Thoracic aorta (tissue), 2 donors: ENCODE measurements at places on chromosomes 5 and 9.

DNA sequence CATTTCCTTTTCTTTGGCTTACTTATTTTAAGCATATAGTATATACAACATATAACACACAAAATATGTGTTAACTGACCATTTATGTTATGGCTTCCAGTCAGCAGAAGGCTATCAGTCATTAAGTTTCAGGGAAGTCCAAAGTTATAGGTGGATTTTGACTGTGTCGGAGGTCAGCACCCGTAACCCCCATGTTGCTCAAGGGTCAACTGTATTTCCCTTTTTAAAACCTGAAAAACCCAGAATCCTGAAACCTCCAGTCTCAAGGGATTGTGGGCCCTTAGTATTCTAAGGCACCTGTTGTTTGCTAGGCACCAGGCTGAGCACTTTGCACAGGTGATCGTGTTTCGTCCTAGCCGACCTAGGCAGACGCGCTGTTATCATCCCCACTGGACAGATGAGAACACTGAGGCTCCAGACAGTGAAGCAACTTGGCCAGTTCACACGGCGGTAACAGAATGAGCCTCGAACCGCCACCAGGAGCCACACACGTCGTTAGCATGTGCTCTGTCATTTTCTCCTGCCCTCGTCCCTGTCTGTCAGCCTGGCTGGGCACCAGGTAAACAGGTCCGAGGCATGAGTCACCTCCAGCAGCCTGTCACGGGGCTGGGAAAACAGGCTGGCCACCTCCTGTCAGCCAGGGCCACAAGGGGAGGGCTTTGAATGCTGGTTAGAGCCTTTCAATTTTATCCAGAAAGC, 39.9 kb downstream of the DUSP1 start:
- no peak for DNase-seq

- DNase-seq = no peak
Observed at GRCh38 chr5:96329289-96329688, 103.8 kb downstream of the PCSK1 start.

GRCh38 chr5:30752015-30752414, 441.5 kb upstream of the CDH6 start:
- DNase-seq = no peak

- DNase-seq = no peak
Observed at GRCh38 chr5:113115061-113115460, 138.5 kb downstream of the DCP2 start.

DNA sequence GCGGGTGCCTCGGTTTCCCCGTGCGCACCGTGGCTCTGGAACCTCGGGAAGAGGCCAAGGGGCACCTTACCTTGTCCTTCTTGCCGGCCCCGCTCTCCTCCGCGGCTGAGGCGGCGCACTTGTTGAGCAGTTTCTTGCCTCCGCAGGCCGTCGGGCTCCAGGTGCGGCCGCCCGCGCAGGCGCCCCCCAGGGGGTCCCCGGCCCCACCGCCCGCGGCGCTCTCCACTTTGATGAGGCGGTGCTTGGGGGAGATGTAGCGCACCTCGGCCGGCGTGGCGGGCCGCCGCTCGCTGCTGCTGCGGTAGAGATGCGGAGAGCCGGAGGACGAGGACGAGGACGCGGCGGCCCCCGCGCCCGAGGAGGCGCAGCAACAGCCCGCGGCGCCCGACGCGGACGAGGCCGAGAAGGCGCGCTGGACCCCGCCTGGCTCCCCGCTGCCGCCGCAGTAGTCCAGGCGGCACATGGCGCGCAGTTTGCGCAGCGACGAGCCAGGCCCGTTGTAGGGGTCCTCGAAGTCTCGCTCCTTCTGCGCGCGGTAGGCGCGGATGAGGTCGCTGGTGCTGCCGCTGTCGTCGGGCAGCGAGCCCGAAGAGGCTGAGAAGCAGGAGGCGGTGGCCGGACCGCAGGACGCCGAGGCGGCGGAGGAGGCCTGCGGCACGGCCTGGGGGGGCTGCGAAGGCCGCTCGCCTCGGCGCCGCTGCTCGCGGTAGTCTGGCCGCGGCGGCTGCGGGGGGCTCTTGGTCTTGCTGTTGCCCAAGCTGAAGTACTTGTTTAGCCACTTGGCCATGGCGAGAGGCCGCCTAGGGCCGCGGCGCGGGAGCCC, 957 bp downstream of the SHB start:
- DNase-seq = no peak

DNA sequence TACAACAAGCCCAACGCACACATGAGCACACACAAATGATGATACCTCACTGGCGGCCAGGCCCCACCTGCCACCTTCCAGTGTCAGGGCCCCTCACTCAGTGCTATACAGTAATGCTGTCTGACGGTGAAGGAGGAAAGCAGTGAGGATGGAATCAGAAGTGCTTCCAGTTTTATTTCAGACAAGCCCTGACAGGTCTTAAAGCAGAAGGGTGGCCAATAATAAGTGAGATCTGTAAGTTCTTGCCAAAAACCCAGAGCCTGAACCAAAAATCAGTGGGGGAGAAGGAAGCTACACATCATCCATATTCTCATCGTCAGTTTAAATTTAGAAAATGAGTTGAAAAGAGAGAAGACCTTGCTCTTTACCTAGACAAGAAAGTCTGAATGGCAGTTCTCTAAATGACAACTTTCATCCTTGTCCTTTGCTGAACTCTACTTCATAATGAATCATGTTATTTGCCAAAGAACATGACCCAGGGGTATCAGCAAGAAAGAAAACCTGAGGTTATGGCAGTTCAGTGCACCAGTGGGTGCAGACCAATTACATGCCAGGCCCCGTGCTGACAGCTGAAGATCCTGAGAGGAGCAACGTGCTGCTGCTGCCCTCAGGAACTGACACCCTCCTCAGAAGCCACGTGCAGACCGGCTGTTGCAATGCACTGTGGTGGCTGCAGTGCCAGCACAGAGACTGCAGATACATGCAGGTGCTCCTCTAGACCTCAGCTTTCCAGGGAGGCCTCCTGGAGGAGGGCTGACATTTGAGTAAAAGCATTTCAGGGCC, 118.7 kb downstream of the DROSHA start:
- no peak for DNase-seq

DNA sequence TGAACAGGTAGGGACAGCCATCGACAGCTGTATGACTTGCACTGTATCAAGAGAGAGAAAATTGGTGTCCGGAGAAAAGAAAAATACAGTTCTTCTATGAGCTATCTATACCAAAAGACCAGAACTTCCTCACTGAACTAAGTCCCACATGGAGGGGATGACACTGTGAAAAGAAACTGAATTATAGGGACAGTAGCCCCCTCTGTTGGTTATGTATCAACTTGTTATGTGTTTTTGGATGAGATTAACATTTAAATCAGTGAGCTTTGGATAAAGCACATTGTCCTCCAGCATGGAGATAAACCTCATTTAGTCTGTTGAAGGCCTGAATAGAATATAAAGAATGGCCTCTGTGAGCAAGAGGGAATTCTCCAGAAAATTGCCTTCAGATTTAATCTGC, 176.6 kb upstream of the SH3GL2 start:
- DNase-seq = no peak

GRCh38 chr5:142281966-142282365, 42.9 kb downstream of the SPRY4 start:
- no peak for DNase-seq

GRCh38 chr9:89675058-89675742, 70.4 kb downstream of the GADD45G start:
- DNase-seq = no peak

DNA sequence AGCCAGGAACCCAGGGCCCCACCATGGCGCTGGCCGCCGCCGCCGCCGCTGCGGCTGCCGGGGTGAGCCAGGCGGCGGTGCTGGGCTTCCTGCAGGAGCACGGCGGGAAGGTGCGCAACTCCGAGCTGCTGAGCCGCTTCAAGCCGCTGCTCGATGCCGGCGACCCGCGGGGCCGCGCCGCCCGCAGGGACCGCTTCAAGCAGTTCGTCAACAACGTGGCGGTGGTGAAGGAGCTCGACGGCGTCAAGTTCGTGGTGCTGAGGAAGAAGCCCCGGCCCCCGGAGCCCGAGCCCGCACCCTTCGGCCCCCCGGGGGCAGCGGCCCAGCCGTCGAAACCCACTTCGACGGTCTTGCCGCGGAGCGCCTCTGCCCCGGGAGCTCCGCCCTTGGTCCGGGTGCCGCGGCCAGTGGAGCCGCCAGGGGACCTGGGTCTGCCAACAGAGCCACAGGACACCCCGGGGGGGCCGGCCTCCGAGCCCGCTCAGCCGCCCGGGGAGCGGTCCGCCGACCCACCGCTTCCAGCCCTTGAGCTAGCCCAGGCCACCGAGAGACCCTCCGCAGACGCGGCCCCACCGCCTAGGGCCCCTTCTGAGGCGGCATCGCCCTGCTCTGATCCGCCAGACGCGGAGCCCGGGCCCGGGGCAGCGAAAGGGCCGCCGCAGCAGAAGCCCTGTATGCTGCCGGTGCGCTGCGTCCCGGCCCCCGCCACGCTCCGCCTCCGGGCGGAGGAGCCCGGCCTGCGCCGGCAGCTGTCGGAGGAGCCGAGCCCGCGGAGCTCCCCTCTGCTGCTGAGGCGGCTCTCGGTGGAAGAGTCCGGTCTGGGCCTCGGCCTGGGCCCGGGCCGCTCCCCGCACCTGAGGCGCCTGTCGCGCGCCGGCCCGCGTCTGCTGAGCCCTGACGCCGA, 749 bp downstream of the SOWAHA start:
- DNase-seq = no peak

DNA sequence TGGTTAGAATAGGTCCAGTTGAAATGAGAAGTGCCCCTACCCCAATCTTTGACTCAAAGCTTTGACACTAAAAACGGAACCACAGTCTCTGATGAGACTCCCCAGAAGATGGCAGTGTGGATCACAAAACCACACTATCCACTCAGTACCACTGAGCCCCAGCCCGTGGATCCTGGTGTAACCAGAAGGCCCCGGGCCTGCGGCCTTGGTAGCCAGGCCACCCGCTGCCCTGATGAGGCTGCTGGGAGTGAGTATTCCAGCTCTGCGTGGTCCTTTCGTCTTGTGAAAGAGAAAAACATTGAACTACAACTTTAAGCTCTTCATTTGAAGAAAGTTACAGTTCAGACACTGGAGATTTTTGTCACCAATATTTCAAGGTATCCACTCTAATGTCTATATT, 42.2 kb upstream of the FBP1 start:
- DNase-seq = peak; percentile 46

GRCh38 chr9:68883224-68883623, 130.7 kb downstream of the PRKACG start:
- no peak for DNase-seq

DNA sequence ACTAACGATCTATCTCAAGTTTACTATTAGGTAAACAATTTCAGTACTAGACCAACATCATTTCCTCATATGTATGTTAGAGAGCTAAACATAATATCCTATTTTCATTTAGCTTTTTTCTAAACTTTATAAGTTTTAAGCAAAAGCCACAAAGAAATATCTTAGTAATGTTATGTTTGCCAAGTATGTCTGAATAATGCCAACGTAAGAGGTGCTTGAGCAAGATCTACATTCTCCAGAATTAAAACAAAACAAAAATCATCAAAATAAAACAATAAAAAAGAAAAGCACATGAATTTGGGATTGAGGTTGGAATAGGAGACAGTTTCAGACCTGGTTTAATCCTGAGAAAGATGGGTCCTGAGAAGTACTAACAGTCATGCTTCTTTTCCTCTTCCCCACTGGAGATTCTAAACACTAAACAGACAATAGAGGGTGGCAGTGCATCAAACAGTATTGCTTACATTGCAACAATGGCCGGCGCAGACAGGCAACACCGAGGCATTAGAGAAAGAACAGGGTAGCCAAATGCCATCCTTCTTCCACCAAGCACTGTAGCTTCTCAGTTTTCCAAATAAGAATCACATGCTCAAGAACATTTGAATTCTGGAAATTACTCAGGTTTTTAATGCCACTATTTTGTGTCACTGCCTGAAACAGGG, 33.6 kb downstream of the CSNK1A1 start:
- no peak for DNase-seq

- DNase-seq = no peak
Observed at GRCh38 chr5:2352101-2352861, 399.2 kb downstream of the IRX2 start.

GRCh38 chr5:27773166-27773565, 734.8 kb upstream of the CDH9 start:
- no peak for DNase-seq

- no peak for DNase-seq
Observed at GRCh38 chr5:133851521-133851920, 116.9 kb downstream of the C5orf15 start.

- no peak for DNase-seq
Observed at GRCh38 chr5:149684371-149684770, 45.7 kb upstream of the PPARGC1B start.

DNA sequence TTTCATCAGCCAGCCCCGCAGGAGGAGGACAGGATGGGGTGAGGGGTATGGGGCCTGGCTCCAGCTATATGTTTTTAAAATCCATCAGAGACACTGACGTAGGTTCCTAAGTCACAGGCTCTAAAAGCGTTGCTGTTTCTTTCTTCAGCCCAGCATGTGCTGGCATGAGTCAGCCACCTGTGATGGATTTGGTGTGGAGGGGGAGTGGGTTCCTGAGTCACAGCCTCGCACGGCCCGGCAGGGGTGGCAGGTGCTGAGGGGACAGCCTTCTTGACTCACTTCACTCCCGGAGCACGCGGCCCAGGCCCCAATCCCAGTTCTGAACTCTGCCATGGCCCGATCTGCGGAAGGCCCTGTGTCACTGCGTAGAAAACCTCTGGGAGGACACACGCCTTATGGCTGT, 38.8 kb upstream of the RPL26L1 start:
- DNase-seq = peak; percentile 69

DNA sequence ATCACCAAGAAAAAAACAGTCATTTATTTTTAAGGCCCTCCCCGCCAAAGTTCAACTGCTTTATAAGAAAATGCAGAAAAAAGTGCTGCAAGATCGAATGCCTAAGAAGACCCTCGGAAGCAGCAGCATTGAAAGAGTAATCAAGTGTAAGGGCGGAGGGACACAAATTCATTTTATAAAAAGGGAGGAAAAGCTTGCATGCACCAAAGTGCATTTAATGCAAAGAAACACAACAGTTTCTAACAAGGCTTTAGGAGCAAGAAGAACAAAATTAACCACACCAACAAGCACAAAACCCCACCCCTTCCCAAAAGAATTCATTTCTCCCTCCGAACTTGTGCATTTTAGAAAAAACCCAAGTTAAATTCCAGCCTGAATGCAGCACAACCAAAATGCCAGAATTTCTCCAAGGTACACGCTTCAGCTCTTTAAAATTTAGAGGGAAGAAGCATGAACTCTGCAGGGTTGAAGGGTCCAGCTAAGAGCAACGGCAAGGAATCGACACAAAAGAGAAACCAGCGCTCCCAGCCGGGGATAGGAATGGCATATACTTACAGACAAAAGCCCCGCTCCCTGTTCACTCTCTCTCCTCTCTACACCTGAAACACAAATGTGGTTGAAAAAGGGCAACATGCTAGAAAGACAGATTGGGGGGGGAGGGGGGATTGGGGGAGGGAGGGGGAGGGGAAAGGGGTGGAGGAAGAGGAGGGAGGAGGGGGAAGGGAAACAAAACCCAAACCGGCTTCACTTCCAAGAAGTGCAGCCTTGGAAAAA, at the start of gene NREP:
TSS of gene NREP (minus strand) at position 614 of the 774 bp plus-strand sequence. CDS start 1,422 bp downstream, outside the sequence.
- no peak for DNase-seq

DNA sequence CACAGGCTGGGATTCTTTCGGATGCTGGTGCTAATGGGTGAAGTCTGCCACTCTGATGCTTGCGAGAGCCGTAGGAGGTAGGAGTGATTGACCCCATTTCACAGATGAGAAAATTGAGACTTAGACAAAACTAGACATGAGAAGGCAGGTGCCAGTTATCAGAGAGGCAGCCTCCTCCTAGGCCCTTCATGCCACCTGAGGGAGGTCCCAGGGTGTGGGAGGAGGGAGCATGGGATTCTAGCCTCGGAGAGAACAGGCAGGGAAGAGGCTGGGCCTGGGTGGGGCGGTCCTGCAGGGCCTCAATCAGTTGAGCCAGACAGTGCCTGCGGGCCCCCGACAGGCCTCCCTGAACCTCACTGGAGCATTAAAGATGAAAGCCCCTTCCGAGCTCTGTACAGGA, 112.4 kb downstream of the COL23A1 start:
- no peak for DNase-seq
